OCI-LY7 (cell line): ENCODE measurements at places on chromosomes 5 and 9. TPM values are rescaled to one million over a fixed set of nuclear protein-coding genes. Genes with fewer than 3 reads are reported as not detected.

Gene NTRK2
- total RNA-seq, result not detected in 2 replicates

Gene PRRT1B
- not detected in 2 replicates for total RNA-seq

Gene ADAMTSL1
- not detected in 2 replicates for total RNA-seq

Gene NUTM2G
- not detected in 2 replicates for total RNA-seq

Gene CAMK4
- 25.4 and 31.2 TPM in 2 replicates for total RNA-seq

Gene TMEM174
- total RNA-seq, result 0.25 TPM in 1 of 2 replicates, not detected in the other

Gene PLEKHG4B
- 0.30 and 0.31 TPM in 2 replicates for total RNA-seq

Gene SARDH
- 39.4 and 42.8 TPM in 2 replicates for total RNA-seq

Gene SCGB3A2
- not detected in 2 replicates for total RNA-seq

Gene SH2D3C
- total RNA-seq, result 39.1 and 45.7 TPM in 2 replicates

Gene DNM1
- 0.98 and 1.8 TPM in 2 replicates for total RNA-seq

Gene DDX4
- total RNA-seq, result not detected in 2 replicates

Gene SHC3
- not detected in 2 replicates for total RNA-seq

Gene SLC27A4
- 13.0 and 16.0 TPM in 2 replicates for total RNA-seq

Gene LIX1
- not detected in 2 replicates for total RNA-seq

Gene DBH
- total RNA-seq, result not detected in 2 replicates

Gene CNTFR
- total RNA-seq, result not detected in 2 replicates

Gene TMC1
- total RNA-seq, result not detected in 2 replicates

Gene SPATA31C1
- not detected in 2 replicates for total RNA-seq

Gene PCDHA12
- total RNA-seq, result not detected in 2 replicates

Gene SLC34A3
- total RNA-seq, result not detected in 2 replicates

Gene DND1
- 2.7 and 4.5 TPM in 2 replicates for total RNA-seq
